ENCODE measurements at places on chromosomes 16 and 17. TPM values are rescaled to one million over a fixed set of nuclear protein-coding genes. Genes with fewer than 3 reads are reported as not detected.

TBC1D3I gene
- polyA plus RNA-seq, result not detected

- H3K4me1 ChIP-seq, result no peaks in the 10 kb centered on the region
- H3K4me3 ChIP-seq, result no peak overlapping the region
- DNase-seq, result no peak
Observed at GRCh38 chr17:72624652-72625051, 467.8 kb downstream of the SLC39A11 start.

DNA sequence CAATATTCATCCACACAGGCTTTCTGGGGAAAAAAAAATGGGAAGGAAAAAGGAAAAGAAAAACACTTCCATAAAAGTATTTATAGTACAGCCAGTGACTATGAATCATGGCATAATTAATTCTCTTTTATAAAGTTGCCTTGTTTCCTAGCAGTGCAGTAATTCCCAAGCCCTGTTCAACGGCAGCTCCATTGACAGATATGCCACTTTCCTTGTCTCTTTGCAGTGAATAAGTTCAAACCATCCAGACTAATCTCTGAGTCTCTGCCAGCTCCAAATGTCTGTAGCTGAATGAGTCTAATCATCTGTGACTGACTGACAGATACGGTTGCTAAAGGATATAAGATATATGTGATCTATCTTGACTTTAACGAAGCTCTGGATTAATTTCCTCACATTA, 52.9 kb upstream of the KCNJ16 start:
- no peak overlapping the region for H3K4me3 ChIP-seq
- no peaks in the 10 kb centered on the region for H3K27me3 ChIP-seq
- peak overlapping the region; percentile 48 for H3K27ac ChIP-seq
- H3K36me3 ChIP-seq, result no peaks in the 10 kb centered on the region
- DNase-seq, result no peak
- no peaks in the 10 kb centered on the region for H3K4me1 ChIP-seq

GRCh38 chr16:56994311-56994710, 5.0 kb downstream of the NLRC5 start:
- H3K4me1 ChIP-seq, result peaks cover 12% of the 10 kb centered on the region
- no peaks in the 10 kb centered on the region for H3K27me3 ChIP-seq
- H3K4me3 ChIP-seq, result no peak overlapping the region

All from kidney (tissue), 22 donors.